ENCODE measurements at places on chromosomes 7 and 10. TPM values are rescaled to one million over a fixed set of nuclear protein-coding genes. Genes with fewer than 3 reads are reported as not detected.

CLRN3 gene
- total RNA-seq = not detected

NME8 gene
- not detected for total RNA-seq

TAS2R3 gene
- total RNA-seq = 1.3 TPM

FAM53B gene
- 10.7 TPM for total RNA-seq

CACUL1 gene
- 15.9 TPM for total RNA-seq

NACAD gene
- total RNA-seq = 1.7 TPM

CYP2C9 gene
- total RNA-seq = not detected

All from bronchial smooth muscle cell (primary cell).